ENCODE measurements at places on chromosomes 4 and X.

DNA sequence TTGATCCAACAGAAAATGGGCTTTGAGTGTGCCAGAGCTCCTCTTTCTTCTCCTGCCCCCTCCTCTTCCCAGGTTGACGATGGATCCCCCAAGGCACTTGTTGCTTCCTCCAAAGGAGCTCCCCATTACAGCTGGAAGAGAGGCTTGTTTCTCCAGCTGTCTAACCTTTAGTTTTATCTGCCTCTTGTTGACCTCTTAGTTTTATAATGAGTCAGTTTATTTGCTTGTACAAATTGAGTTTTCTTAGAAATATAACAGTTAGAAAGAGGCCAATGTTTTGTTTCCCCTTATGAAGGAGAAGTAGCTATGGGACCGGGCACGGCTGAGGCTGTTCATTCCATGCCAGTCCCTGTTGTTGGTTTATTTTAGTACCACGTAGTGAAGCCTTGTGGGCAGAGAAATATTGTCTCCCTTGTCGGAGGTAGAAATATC, 158.2 kb downstream of the SPRY1 start:
- DNase-seq = no peak

GRCh38 chrX:13128104-13128503, 83.7 kb upstream of the FAM9C start:
- DNase-seq = no peak

DNA sequence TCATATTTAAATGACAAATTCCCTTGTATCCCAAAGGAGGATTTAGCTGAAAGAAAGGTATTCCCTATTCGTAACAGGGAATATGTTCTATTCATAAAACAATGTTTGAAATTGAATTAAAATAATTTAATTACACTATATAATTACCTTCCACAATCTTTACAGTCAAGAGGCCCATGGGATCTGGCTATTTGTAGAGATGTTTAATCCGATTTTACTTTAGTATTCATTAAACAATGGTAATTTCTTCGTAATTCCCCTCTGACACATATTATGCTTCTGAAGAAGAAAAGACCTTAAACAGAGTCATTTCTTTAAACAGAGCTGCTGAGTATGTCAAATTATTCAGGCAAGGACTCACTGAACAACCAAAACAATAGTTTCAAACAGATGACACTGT, 98.8 kb downstream of the MAGEC1 start:
- DNase-seq = no peak

DNA sequence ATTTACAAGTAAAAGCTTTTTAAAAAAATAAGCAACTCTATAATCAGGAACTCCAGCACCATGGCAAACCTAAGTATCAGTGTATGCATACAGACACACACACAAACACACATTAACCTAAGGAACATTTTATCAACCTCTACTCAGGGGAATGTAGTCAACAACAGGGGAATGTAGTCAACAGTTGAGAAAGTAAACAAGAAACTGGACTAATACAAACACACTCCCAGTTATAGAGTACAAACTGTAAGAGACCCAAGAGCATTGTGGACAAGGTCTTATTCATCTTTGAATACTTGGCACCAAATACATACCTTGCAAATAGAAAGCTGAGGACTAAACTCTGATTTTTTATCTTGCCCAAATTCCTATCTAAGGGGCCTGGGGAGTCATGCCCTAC, 36.2 kb downstream of the PAPSS1 start:
- no peak for DNase-seq

GRCh38 chrX:13622401-13622964, 30.5 kb upstream of the TCEANC start:
- no peak for DNase-seq

DNA sequence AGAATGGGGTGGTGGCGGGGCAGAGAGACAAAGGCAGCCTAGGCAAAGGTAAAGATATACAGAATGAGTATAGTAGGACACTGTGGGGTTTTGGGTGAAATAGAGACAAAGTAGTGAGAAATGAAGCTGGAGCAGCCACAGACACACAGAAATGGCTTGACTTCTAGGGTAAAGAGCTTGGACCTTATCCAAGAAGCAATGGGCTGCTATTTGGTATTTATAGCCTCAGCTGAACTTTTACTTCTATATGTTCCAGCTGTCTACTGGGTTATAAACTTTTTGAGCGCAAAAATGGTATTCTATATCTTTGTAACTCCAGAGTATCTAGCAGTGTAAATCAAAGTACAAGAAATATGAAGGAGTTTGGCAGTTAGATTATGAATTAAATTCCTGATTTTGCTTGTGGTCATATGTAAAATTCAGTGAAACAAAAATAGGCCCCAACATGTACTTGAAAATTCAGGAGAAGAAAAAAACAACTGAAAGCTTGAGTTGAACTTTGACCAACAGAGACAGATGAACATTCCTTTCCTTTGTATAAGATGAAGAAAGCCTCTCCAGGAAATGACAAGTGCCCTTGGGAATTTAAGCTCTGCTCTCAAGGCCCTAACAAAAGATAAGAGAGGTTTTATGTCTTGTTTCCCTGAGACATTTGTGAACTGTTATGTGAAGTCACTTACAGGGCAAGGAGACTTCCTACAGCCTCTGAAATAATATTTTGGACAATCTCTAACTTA, 354.1 kb downstream of the CHIC1 start:
- no peak for DNase-seq

- no peak for DNase-seq
Measured at GRCh38 chr4:15753786-15754185, 24.3 kb upstream of the CD38 start.

- DNase-seq = no peak
Measured at GRCh38 chrX:102652031-102652688, 877 bp downstream of the GPRASP1 start.

GRCh38 chr4:90142081-90142480, 14.9 kb downstream of the CCSER1 start:
- no peak for DNase-seq

Data from activated T-cell treated with anti-CD3 and anti-CD28 coated beads for 24 hours (primary cell).